ENCODE measurements at places on chromosomes 6 and 20. TPM values are rescaled to one million over a fixed set of nuclear protein-coding genes. Genes with fewer than 3 reads are reported as not detected.
A peak's percentile ranks its signal among the peaks of the same experiment; 100 is the strongest.

DNA sequence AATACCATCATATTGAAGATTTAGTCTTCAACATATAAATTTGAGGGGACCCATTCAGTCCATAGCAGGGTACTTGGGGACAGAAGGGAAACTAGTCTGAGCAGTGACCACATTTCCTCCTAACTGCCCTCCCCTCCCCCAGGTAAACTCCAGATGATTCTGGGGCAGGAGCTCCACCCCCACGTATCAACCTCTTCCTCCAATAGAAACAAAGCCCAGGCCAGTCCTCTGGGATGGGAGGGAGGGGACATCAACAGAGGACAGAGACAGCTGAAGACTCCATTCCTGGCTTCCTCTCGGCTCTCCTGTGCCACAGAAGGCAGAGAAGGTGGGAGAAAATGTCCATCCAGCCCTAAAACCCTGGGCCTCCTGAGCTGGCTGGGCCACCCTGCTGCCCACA is 85.0 kb upstream of the TOP1 start:
- no peak for DNase-seq

DNA sequence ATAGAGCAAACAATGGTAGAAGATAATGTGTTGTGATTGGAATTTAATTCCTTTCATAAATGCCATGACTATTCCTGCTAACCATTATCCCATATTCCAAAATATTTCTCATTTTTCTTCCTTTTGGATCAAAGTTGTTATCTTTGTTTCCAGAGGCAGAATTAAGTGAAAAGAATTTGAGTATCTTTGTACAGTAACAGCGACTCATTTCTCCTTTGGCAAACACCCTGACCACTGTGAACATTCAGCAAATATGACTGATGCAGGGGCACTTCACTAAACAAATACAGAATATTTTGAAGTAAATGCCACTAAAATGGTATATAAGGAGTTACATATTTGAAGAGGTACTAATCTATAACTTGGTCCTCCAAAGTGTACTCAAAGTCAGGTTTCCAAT is 105.0 kb upstream of the LAMP5 start:
- peak; percentile 60 for DNase-seq

DNA sequence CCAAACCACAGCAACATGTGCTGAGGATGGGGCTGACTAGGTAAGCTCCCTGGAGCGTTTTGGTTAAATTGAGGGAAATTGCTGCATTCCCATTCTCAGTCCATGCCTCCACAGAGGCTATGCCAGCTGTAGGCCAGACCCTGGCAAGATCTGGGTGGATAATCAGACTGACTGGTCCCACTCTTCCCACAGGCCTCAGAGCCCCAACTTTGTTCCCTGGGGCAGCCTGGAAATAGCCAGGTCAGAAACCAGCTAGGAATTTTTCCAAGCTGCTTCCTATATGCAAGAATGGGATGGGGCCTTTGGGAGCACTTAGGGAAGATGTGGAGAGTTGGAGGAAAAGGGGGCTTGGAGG is 1.5 kb upstream of the VEGFA start:
- no peak for DNase-seq

GRCh38 chr20:23129266-23129665 is 43.1 kb upstream of the CD93 start:
- DNase-seq, result no peak

GRCh38 chr6:680666-681340 is 12.1 kb downstream of the EXOC2 start:
- DNase-seq, result no peak

GRCh38 chr6:3644739-3645012 is 106.8 kb downstream of the PXDC1 start:
- no peak for DNase-seq

- DNase-seq, result peak; percentile 20
These were observed 115.8 kb downstream of the TRERF1 start for GRCh38 chr6:42335896-42336295.

- DNase-seq, result no peak
These were observed 142.6 kb upstream of the HMGN3 start for GRCh38 chr6:79377047-79377446.

DNA sequence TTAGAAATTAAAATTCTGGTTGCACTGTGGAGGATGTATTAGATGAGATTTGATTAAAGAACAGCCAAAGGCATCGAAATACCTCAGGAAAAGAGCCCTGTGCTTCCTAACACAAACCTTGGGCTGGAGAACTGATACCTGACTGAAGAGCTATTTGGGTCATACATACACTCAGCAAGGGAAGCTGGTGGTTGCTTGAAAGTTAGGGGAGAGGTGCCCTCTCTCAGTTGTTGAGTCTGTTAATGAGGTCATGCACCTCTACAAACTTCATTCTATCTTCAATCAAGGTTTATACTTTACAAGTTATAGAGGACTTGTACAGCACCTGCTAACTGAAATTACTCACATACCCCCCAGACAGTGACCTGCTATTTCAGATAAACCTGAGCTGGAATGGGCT is 25.5 kb downstream of the FAM184A start:
- DNase-seq, result no peak

DNA sequence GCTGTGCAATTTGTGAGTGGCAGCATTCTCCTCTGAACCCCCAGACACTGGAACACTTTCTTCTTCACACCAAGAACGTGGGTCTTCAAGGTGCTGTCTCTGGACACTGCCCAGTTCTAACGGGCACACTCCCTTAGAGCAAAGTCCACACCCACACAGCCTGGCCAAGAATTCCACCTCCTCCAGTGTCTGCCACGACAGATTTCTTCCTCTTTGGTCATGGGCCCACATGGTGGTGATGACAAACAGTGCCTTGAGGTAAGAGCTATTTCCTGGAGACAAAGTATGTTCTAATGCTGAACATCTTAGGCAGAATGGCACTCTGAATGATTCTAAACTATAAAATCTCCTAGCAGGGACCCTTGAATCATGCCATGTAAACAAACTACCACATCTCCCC is 25.5 kb upstream of the SSTR4 start:
- no peak for DNase-seq

DNA sequence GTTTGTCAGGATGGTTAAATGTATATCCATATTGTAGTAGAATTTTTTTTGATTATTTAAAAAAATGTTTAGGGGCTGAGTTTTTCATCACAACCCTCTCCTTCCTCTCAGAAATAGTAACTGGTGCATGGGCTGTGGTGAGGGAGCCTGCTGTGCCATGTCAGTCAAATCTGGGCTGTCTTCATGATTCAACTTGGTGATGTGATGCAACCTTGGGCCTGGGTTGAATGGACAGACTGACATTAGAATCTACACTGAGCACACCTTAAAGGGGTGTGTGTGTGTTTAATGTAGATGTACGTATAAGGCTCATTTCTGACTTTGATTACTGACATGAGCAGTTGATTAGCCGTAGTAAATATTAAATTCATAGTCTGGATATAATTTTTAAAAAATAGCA is 3.7 kb downstream of the TJAP1 start:
- no peak for DNase-seq

DNA sequence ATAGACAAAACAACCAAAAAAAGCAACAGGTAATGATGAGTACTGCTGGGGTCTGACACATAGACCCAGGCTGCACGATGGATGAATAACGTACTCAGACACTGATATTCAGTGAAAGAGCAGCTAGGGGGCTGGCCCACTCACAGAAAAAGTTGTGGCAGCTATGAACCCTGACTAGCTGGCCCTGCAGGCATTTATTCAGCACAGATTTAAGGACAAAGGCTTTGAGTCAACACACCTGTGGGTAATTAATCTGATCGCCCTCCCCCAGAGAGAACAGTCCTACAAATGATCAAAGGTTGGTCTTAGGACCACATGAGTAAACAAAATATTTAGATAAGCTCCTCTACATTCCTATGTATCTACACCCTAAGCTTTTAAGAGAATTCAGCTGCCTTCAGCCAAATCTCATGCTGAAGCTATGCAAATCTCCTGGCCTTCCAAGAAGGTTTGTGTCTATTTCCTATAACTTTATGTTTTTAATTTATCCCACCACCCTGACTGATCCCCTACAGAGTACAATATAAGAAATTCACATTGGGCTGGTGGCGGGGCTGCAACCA is 81.7 kb upstream of the NXT1 start:
- no peak for DNase-seq

- no peak for DNase-seq
These were observed 366.7 kb upstream of the MAP3K7 start for GRCh38 chr6:90953405-90954161.

GRCh38 chr20:2303673-2304072 is 7.9 kb downstream of the TGM3 start:
- DNase-seq, result no peak

DNA sequence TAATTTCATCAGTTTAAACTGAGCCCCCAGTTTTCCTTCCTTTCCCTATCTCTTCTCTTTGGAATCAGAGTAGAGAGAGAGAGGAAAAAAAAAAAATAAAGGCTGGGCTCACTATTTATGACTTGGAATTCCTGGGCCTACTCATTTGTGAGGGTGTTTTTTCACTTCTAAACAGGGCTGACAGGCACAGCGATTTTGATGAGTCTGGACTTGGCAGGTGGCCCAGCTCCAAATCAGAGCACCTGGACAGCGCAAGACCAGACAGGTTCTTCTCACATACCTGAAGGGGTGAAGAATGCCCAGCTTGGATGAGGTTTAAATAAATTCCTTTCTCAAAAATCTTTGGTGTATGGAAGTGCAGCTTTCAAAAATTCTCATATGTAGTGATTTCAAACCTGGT is 122.2 kb downstream of the KIF13A start:
- peak; percentile 39 for DNase-seq

DNA sequence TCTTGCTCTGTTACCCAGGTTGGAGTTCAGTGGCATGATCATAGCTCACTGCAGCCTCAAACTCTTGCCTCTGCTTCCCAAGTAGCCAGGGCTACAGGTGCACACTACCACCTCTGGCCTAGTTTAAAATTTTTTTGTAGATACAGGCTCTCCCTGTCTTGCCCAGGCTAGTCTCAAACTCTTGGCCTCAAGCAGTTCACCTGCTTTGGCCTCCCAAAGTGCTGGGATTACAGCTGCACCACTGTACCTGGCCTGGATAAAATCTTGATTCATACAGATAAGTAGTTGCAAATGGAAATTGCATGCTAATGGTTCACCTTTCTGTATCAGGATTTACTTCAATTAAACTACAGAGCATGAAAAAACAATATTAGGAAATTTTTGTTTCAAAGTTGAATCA is 4.2 kb downstream of the CD2AP start:
- DNase-seq, result no peak

GRCh38 chr6:169072127-169073042 is 181.3 kb downstream of the THBS2 start:
- DNase-seq, result no peak

DNA sequence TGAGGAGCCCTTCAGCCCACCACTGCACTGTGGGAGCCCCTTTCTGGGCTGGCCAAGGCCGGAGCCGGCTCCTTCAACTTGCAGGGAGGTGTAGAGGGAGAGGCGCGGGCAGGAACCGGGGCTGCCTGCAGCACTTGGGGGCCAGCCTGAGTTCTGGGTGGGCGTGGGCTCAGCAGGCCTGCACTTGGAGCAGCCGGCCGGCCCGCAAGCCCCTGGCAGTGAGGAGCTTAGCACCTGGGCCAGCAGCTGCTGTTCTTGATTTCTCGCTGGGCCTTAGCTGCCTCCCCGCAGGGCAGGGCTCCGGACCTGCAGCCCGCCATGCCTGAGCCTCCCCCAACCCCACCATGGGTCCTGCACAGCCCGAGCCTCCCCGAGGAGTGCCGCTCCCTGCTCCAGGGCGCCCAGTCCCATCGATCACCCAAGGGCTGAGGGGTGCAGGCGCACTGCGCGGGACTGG is 101.7 kb upstream of the ADGRB3 start:
- no peak for DNase-seq

GRCh38 chr6:42511803-42512422 is 51.9 kb upstream of the UBR2 start:
- DNase-seq, result peak; percentile 72

DNA sequence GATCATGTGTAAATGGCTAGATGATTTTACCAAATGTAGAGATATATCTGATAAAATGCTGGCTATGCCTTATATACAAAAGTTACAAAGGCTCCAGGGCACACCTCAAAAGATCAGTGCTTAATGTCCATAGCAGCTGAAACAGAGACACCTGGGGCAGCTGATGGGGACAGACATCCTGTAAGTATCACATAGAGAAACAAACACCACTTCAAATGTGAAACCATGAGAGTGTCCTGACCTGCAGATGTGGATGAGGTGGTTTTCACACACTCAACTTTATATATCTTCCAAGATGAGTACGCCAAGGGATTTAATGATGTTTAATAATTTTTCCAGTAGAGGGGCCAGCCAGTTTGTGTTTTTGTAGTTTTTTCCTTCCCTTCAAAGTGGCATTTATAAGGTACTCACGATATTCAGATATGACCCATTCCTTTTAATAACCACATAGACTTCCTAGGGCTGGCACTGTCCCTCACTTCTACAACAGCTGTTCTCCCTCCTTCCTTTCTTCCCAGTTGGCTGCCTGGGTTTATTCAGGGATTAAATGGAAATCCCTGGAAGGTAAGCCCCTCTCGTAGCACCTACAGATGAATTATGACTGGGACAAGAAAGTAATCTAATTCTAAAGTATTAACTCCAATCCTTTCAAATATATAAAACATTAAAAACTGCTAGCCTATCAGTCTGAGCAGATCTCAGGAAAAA is 50.3 kb upstream of the MCM9 start:
- DNase-seq, result no peak

- peak; percentile 87 for DNase-seq
These were observed 58.7 kb upstream of the RIN2 start for GRCh38 chr20:19699180-19699971.

DNA sequence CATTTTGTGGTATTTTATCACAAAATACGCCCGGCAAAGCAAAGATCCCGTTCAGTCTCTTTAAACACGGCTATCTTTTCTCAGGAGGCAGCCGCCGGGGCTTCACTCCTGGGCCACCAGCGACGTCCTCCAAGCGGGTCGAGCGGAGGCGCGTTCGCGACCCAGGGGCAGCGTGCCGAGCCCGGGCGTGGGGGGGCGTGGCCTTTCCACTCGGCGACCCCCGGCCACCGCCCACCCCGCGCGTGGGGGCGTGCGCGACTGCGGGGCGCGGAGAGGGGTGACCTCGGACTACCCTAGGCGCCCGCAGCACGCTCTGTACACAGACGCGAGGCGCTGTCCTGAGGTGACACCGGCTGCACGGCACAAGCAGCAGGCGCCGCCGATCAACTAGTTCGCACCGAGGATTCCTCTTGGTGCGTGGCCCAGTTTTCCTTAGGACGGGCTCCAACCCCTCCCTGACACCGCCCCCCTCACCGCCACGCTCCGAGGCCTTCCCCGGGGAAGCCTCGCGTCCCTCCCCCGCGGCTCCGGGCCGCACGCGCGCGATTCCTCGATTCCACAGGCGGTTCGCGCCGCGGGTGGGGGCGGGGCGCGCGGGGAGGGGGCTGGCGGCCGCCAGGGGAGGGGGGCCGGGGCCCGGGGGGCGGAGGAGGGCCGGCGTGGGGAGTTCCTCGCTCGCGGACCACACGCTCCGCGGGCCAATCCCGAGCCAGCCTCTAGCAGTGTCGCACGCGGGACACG is 1.1 kb upstream of the JARID2 start:
- peak; percentile 70 for DNase-seq

- no peak for DNase-seq
These were observed 106.5 kb downstream of the BACH2 start for GRCh38 chr6:90190131-90190530.

Gene CAPN11
- total RNA-seq, result not detected

Gene PERP
- total RNA-seq, result 7.7 TPM

Gene PRR18
- total RNA-seq, result not detected

Gene CYP39A1
- total RNA-seq, result not detected

Gene TMEM74B
- total RNA-seq, result not detected

Gene TFAP2D
- not detected for total RNA-seq

Gene MUCL3
- not detected for total RNA-seq

Gene C20orf202
- not detected for total RNA-seq

Gene SMOC2
- not detected for total RNA-seq

Gene ISM1
- total RNA-seq, result not detected

Gene TAB2
- 20.8 TPM for total RNA-seq

Gene ASIP
- total RNA-seq, result not detected
